ENCODE measurements at places on chromosomes 6 and 20.

DNA sequence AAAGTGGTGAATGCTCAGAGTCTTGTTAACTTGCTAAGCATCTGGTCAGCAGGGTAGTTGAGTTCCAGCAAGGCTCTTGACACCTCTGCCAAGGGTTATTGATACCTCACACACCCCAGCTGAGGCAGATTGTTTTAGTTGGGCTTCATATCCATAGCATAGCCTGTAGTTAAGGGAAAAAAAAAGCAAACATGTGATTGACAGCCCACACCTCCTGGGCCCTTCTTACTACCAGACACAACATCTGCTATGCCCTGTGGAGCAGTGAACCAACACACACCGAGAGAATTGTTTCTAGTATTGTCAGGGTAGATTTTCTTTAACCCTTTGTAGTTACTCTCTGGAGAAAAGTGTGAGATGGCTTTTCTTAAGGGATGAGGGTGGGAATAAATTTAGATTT lies 697.0 kb upstream of the POU3F2 start:
- peak; percentile 31 for DNase-seq

DNA sequence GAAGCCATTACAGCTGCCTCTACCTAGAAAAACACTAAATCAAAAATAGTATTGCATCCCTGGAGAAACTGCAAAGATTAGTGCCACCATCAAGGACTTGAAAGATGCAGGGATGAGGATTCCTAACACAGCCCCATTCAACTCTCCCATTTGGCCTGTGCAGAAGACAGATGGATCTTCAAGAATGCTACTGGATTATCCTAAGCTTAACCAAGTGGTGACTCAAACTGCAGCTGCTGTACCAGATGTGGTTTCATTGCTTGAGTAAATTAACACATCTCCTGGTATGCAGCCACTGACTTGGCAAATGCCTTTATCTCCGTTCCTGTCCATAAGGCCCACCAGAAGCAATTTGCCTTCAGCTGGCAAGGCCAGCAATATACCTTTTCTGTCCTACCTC lies 117.4 kb downstream of the TBC1D32 start:
- DNase-seq: peak; percentile 4

- no peak for DNase-seq
Measured at GRCh38 chr6:38837101-38837500, 122.0 kb downstream of the DNAH8 start.

DNA sequence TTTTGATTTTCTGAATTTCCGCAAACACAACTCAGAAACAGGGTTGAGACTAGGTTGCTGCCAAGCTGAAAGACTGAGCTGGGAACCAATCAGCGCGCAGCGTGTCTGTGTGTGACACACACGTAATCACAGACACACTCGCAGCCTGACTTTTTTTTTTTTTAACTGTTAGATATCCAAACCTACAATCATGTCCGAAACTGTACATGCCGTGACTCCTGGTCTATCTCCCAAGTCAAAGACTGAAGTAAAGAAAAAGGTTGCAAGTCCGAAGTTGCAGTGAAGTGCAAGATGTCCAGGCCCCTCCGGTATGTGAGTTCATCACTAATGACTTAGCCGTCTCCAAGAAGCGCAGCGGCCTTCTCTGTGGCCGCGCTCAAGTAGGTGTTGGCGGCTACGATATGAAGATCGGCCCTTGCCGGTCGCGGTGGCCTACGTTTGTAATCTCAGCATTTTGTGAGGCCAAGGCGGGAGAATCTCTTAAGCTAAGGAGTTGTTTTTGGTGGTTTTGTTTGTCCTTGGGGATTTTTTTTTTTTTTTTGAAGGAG lies 108.2 kb downstream of the HFE start:
- DNase-seq: peak; percentile 87
